ENCODE measurements at places on chromosomes 7 and 10.

- no peak for DNase-seq
Measured at GRCh38 chr7:5653661-5654060, 127.8 kb downstream of the RNF216 start.

DNA sequence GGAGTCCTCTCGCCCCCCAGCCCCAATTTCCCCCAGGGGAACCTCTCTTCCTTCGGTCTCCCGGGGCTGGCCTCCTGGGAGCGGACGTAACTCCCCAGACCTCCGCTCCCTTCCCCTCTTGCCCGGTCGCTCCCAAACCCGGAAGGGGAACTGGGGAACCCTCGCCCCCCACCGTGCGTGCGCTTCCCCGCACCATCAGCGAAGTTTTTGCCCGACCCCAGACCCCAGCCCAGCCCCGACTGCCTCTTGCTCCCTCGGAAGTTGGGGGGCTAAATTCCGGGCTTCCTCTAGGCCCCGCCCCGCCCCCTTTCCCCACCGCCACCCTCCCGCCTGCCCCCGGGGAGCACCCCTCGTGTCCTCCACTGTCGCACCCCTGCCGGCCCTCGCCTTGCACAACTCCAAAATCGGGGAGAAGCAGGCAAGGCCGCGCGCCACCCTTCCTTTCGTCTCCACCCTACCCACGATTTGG is 436 bp downstream of the GNB2 start:
- no peak for DNase-seq

- DNase-seq = no peak
Measured at GRCh38 chr7:11604505-11604904, 227.5 kb downstream of the THSD7A start.

- DNase-seq = no peak
Measured at GRCh38 chr7:130615583-130615982, 53.0 kb downstream of the COPG2 start.

DNA sequence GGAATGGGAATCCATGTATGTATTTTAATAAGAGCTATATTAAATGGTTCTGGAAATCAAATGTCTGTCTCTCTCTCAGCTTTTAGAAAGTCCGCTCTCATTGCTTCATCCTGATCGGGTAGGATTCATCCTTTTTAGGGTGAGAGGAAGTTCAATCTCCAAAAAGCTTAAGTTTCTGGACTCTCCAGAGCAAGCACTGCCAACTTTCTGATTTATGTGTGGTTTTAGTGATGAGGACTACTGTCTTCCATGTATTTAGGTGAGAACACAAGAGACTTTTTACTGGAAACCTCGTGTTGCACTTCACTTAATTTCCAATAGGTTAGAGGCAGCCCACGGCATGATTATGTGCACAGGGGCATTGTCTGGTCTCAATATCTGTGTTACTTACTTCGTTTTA is 267.9 kb downstream of the SUGCT start:
- peak; percentile 31 for DNase-seq

GRCh38 chr7:116122972-116123595 is 87.3 kb upstream of the TES start:
- peak; percentile 42 for DNase-seq

GRCh38 chr10:118915161-118915560 is 114.4 kb upstream of the NANOS1 start:
- no peak for DNase-seq

- DNase-seq = no peak
Measured at GRCh38 chr10:132551093-132551807, 13.7 kb downstream of the INPP5A start.

DNA sequence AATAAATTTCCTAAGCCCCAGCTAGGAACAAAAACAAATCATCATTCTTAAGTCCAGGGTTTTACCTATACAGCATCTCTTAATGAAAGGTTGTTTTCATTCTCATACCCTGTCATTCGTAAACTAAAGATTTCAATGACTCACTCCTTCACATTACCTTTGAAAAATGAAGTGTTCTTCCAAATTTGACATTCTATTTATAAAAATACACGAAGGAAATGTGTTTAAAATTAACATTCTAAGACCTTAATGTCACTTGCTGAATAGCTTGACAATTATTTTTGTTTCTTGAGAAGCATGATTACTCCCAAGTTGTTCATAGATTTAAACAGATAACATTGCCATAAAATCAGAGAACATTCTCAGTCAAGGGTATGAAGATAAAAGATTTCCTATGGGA is 1188.3 kb upstream of the SORCS1 start:
- DNase-seq = peak; percentile 3

DNA sequence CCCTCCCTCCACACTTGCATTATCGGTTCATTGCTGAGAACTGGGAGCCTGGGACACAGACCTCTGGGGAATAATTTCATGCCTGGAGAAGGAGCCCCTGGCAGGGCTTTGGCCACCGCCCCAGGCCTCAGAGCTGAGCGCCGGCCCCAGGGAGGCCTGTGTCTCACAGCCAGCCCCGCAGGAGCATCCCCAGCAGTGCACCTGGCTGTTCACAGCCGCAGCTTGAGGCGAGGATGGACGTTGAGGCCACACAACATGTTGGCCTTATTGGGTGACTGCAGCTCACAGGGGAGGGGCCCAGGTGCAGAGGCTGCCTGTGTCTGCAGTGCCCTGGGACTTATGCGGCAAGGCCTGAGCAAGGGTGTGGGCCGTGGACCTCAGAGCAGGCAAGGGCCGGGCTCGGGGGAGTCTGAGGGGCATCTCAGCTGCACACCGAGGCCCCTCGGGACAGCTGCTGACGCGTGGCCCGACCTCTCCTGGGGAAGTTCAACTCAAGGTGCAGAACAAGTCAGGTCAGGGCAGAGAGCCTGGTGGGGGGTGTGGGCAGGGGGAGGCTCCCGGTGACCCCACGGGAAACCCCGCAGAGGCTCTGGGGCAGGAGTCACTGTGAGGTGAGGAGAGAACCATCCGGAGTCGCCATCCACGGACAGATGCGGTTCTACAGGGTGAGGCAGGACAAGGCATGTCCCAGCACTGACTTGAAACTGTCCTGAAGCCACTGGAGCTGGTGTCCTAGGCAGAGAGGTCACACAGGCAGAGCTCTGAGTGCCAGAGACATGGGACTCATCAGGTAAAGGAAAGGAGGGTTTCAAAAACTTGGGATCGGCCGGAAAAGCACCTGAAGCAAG is 13.1 kb upstream of the UBE3C start:
- no peak for DNase-seq

- no peak for DNase-seq
Measured at GRCh38 chr10:29908962-29909361, 150.4 kb downstream of the JCAD start.

- no peak for DNase-seq
Measured at GRCh38 chr10:62726142-62726541, 78.4 kb upstream of the ADO start.

DNA sequence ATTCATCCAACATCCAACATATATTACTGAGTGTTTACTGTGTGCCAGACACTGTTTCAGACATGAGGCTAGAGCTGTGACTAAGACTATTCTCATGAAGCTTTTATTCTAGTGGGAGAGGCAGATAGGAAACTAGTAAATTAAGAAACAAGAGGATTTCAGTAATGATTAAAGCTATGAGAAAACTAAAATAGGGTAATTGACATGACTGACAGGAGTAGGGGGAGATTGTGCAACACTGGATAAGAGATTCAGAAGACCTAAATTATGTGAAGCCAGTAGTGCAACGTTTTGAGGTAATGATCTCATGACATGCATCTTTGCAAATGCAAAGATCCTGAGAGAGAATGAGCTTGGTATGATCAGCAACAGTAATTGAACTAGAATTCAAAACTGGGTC is 48.6 kb upstream of the MKLN1 start:
- no peak for DNase-seq

GRCh38 chr10:11446864-11447263 is 164.6 kb downstream of the USP6NL start:
- DNase-seq = no peak

DNA sequence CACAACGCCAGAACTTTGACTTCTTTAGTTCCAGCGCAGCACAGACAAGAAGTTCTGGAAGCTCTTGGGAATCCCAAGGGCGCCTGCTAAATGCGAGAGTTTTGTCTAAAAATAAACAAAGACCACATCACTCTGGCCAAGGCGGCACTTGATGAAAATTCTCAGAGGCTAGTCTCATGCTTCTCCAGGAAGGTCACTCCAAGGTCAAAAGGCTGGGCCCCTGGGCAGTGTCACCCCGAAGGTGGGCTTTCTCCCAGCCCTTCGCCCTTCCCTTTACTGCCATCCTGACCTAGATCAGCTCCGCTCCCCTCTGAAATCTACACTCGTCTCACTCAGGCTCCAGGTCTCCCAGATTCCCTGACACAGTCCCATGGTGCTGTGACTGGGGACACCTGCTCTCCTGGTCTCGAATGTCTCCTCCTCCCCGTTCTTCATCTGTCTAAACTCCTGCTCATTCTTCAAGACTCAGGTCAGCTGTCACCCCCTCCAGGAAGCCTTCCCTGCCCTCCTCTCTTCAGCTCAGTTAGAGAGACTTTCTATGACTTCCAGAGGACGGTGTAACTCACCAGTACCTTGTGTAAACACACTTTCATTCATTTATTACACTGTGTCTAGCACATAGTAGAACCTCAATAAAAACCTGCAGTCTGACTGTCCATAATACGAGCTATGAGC is 10.5 kb downstream of the FAM53B start:
- DNase-seq = no peak

- no peak for DNase-seq
Measured at GRCh38 chr7:52959878-52960660, 75.4 kb upstream of the POM121L12 start.

GRCh38 chr10:59285073-59285472 is 77.3 kb downstream of the FAM13C start:
- no peak for DNase-seq

GRCh38 chr7:129950933-129951225 is 1.9 kb downstream of the UBE2H start:
- DNase-seq = no peak

DNA sequence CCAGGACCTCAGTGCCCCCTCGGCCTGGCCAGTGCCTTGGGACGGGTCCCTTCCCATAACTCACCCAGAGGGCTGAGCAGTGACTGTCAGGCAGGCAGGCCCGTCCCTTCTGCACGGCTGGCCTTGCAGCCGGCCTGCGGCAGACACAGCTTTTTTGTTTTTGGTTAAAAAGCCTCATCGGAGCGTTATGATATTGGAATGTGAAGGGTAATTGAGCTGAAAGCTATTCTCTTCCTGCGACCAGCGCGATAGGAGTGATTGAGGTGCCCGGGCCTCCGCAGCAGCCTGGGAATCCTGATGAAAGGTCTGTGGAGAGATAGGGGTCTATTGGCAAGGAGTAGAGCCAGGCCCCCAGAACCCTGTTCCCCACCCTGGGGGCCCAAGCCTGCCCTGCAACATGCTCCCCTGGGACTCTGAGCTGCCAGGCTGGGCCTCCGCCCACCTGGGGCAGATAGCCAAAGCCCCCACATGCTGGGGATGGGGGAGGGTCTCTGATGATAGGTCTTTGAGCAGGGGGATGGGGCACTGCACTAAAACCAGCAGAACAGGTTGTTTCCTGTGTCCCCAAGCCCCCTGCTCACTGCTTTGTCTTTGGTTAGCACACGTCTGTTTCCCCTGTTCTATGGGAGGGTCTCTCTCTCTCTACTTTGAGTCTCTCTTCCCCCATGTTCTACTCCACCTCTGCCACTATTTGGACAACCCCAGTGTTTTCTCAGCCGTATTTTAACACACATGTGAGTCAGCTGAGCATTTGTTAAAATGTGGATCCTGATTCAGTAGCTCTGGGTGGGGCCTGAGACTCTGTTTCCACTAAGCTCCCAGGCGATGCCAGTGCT is 131.9 kb downstream of the CDH23 start:
- DNase-seq = no peak

- no peak for DNase-seq
Measured at GRCh38 chr10:22460101-22460500, 114.8 kb downstream of the SPAG6 start.

GRCh38 chr10:63436225-63436624 is 29.6 kb downstream of the JMJD1C start:
- DNase-seq = no peak

- DNase-seq = no peak
Measured at GRCh38 chr7:37481154-37481553, 32.5 kb upstream of the ELMO1 start.

GRCh38 chr10:48640326-48640725 is 35.5 kb upstream of the ARHGAP22 start:
- DNase-seq = no peak

DNA sequence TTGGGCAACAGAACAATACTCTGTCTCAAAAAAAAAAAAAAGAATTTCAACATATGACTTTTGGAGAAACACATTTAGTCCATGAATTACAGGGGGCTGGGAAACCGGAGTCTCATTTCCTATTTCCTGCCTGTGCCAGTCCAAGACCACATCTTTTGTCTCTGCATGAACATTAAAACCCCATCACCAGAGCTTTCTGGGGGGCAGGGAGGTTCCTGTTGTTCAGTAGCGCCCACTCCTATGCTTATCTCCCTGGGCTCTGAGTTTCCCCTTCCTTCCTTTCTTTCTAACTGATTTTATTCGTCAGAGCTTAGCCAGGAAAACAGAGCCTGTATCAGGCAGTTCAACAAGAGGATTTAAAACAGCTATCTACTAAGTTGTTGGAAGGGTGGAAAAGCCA is 119.3 kb downstream of the CALN1 start:
- no peak for DNase-seq

DNA sequence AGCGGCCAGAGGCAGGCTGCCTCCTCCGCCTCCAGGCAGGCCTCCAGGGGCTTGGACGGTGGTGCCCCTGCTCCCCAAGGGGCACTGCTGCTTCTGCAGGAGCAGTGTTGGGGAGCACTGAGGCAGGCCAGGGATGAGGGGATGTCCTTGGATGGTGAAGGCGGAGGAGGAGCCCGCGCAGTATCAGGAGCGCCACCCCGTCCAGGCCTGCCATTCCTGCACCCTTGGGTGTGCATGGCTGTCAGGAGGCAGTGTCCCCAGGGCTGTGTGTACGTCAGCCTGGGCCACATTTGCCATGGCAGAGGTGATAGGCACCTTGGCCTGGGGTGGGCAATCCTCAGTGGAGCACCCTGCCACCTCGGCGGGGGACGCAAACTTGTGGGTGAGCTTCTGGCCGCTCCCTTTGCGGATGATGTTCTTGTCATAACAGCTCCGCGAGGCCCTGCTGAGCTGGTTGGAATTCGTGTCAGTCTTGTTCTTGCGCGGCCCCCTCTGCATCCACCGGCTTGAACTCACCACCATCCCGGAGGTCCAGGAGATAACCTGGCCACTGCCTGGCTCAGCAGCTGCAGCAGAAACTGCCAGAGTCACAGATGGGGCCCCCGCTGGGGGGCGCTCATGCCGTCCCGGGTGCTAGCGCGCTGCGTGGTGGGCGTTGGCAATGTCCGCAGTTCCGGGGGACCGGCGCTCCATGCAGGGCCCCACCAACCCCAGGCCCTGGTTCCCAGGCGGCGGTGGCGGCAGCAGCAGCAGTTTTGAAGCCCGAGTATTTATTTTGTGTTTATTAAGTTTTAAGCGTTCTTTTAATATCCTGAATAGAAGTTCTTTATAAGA is 182.3 kb upstream of the ADCY1 start:
- no peak for DNase-seq

DNA sequence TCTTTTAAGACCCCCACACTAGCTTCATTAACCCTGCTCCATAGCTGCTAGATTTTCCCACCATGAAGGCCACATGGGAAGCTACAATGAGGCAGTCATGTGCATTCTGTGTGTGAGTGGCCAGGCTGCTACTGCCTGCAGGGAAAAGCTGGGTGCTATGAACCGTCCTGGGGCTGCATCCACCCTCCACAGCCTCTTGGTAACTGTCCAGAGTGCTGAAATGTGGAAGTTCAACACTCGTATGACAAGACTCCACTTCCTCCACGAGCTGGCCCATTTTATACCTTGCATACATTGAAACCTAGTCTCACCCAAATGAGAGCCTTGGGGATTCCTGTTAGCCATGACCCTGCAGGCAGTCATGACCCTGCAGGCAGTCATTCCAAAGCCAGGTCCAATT is 59.4 kb downstream of the CUZD1 start:
- peak; percentile 45 for DNase-seq
